ENCODE measurements at places on chromosomes 2 and 18. TPM values are rescaled to one million over a fixed set of nuclear protein-coding genes. Genes with fewer than 3 reads are reported as not detected.

The HOXD10 gene
- 16.6 TPM for total RNA-seq

The TSGA10 gene
- 3.3 TPM for total RNA-seq

DNA sequence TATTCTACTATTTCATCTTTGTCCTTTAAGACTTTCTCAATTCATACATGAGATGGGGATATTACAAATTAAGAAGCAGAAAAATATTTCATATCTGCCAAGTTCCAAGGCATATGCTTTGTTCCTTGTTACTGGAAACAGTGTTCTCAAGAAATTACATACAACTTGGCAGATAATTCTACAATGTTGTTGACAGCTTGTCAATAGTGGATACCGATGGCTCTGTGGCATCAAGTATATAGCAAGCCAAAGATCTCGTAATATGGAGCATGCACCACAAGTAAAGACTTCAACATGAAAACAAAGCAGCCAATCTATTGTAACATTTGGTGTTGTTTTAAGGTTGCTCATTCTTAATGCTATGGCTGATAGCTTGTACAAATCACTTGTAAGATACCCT, 598.2 kb upstream of the KLHL29 start:
- no peak for DNase-seq

DNA sequence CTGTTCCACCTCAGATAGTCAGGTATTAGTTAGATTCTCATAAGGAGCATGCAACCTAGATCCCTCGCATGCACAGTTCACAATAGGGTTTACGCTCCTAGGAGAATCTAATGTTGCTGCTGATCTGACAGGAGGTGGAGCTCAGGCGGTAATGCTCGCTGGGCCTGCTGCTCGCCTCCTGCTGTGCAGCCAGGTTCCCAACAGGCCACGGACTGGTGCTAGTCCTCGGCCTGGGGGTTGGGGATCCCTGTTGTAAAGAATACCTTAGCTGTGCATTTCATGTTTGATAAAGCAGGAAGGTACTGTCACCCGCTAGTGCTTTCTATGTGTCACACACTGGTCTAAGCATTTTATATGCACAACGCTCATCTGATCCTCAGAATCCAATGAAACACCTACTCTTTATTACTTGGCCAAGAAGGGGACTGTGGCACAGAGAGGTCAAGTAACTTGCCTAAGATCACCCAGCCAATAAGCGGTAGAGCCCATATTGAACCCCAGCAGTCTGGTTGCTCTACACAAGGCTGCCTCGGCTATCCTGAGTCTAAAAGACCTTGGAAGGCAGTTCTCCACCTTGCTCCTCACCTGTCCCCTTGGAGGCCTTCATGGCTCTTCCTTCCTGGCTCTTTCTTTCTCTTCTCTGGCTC, 35.8 kb downstream of the SLC4A3 start:
- no peak for DNase-seq

GRCh38 chr2:2530334-2530733, 199.3 kb upstream of the MYT1L start:
- no peak for DNase-seq

DNA sequence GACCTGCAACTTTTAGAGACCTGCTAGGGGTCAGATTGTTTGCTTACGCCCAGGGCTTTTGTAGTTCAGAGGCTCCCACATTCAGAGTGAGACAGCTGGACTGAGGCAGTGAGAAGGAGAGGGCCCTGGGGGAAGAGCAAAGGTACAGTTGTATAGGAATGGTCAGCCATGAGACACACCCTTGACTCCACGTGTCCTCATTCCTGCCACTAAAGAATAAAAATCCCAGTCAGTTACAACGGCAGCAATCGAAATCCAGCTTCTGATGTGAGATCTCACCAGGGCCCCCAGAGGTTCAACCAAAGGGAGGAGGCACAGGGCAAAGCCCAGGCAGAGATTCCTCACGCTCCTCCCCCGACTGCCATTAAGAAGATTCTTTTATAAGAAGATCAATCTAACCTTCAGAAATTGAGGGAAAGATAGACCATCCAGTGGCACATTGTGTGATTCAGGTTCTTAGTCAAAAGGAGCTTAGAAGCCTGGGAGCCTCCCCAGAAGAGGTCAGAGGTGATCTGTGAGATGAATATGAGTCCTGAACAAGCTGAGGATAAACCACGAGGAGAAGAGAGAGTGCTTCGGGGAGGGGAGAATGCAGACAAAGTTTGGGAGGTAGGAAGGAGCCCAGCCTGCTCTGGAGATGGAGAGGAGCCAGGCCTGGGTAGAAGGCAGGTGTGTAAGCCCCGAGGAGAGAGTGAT, 317.0 kb downstream of the CYP26B1 start:
- no peak for DNase-seq

The UGT1A5 gene
- total RNA-seq, result not detected

GRCh38 chr2:165909466-165909865, 44.1 kb downstream of the TTC21B start:
- DNase-seq, result no peak

GRCh38 chr2:232528746-232529460, 2.9 kb downstream of the CHRND start:
- no peak for DNase-seq

- DNase-seq, result no peak
These were observed 26.5 kb downstream of the STEAP3 start for GRCh38 chr2:119249855-119250717.

DNA sequence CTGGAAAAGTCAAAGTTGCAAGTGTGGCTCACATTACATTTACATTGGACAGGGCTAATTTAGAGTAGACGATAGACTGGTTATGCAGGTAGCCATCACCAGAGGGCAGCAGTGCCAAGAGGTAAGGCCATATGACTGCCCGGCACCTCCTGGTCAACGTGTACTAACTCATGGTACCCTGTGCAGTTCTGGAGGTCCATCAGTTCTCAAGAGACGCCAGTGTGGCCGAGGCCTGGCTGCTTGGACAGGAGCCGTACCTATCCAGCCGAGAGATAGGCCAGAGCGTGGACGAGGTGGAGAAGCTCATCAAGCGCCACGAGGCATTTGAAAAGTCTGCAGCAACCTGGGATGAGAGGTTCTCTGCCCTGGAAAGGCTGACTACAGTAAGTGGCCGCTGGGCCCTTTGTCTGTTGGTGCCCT, 65.8 kb upstream of the EML6 start:
- peak; percentile 76 for DNase-seq

- DNase-seq, result no peak
These were observed 156.5 kb downstream of the SP3 start for GRCh38 chr2:173808718-173809117.

- no peak for DNase-seq
These were observed 259.5 kb downstream of the EPHA4 start for GRCh38 chr2:221312634-221313033.

DNA sequence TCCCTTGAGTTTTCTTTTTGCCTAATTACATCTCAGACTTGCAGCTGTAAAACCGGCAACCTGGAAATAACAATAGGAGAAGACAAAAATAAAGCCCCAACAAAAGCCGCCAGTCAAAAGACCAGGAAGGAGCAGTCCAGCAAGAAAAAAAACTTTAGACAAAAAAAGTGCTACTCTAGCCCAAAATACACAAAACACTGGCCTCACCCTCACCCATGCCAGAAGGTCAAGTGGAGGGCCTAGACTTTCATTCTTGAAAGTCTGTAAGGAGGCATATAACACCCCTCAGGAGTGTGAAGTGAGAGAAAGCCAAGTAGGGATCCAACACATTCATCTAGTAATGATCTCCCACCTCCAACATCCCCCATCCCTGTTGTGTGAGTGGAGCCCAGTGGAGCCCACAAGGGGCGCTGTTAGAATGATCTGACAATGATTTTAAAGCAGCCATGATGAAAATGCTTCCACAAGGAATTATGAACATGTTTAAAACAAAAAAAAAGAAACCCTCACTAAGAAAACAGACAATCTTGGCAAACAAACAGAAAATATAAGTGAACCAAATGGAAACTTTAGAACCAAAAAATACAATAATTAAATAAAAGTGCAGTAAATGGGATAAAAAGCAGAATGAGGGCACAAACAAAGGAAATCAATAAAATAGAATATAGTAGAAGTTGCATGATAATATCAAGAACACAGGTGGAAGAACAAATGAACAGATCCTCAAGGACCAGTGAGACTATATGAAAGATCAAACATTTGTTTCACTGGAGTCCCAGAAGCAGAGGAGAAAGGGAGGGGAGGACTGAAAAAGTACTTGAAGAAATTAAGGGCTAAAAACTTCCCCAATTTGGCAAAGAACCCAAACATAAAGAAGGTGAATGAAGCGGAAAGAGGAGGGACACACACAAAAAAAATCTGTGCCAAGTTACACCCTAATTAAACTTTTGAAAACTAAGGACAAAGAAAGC, 23.9 kb downstream of the SESTD1 start:
- no peak for DNase-seq

GRCh38 chr18:78069784-78070664, 820.4 kb downstream of the GALR1 start:
- DNase-seq, result peak; percentile 85

- DNase-seq, result no peak
These were observed 805.2 kb downstream of the SLC4A3 start for GRCh38 chr2:220432645-220433044.

- DNase-seq, result no peak
These were observed 54.8 kb downstream of the ZNF407 start for GRCh38 chr18:74652392-74652988.

Data from sigmoid colon (tissue), 7 donors.